ENCODE measurements at places on chromosomes 11 and 22. TPM values are rescaled to one million over a fixed set of nuclear protein-coding genes. Genes with fewer than 3 reads are reported as not detected.

- DNase-seq, result no peak
Measured at GRCh38 chr11:73872749-73873357, 3.8 kb downstream of the COA4 start.

GRCh38 chr11:78203184-78203583 is 14.5 kb downstream of the USP35 start:
- DNase-seq, result no peak

DNA sequence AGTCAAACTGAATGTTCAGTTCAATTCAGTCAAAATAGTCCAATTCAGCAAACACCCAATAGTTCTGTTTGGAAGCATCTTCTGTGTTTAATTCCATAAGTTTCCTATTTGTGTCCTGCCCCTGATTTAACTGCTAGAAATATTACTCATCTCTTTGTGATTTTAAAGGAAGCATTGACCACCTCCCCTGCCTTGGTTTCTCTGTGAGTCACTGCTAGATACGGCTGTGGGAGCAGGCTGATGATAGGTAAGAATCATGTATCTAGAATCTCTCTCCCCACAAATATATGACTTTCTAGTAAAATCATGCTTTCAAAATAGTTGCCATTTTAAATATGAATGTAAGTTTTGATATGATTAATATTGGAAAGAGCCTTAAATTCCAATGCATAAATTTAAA is 888.5 kb downstream of the NTM start:
- DNase-seq, result no peak

- DNase-seq, result no peak
Measured at GRCh38 chr11:46554213-46555147, 39.3 kb downstream of the AMBRA1 start.

The NAV2 gene
- total RNA-seq, result 31.4 TPM

The EIF3F gene
- total RNA-seq, result 180 TPM

The HIC2 gene
- 3.4 TPM for total RNA-seq

DNA sequence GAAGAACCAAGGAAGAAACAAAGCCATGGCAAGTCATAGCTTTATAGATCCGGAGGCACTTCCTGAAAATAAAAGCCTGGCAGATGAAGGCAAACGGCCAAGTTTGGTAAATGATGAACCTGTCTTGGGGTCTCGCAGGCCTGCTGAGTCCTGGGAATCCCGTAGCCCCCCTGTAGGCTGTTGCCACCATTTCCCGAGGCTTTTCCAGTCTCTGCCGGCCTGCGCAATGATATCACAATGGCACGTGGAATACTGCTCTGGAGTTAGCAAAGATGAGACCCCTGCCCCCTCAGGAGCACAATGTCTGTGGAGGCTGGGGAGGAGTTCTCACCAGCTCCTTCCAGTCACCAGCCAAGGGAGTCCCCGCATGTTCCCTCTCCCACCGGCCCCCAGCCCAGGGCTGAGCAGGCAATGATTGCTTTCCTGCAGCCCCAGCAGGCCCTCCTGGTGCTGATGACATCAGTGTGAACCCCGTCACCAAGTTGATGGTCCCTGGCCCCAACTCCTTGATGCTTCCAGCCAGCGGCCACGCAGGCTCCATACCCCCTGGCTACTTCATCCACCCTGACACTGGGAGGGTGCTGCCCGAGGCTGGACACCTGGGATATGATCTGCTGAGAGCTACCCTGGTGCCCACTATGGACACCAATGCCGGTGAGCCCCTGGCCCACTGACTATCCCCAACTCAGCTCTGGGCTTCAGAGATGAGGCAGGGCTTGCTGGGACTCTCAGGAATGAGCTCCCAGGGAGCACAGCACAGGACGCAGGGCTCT is 55.9 kb downstream of the BTG4 start:
- no peak for DNase-seq

DNA sequence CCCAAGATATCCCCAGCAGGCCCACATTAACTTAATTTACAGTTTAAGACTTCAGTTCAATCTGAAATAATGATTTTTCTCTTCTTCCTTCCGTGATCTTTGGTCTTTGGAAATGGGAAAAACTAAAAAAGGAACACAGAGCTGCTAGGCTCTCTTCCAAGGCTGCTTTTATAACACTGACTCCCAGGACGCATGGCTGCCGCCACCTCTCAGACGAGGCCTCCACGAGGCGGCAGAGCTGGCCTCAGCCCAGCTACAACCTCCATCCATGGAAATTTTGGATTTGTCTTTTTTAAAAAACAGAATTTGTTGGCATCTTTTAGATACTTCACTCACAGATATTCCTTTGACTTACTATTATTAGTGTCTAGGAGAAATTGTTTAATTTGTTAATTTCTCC is 385.5 kb upstream of the SYN3 start:
- no peak for DNase-seq

The P4HA3 gene
- 0.29 TPM for total RNA-seq

The SLC22A6 gene
- total RNA-seq, result not detected

The SERPIND1 gene
- 0.29 TPM for total RNA-seq

DNA sequence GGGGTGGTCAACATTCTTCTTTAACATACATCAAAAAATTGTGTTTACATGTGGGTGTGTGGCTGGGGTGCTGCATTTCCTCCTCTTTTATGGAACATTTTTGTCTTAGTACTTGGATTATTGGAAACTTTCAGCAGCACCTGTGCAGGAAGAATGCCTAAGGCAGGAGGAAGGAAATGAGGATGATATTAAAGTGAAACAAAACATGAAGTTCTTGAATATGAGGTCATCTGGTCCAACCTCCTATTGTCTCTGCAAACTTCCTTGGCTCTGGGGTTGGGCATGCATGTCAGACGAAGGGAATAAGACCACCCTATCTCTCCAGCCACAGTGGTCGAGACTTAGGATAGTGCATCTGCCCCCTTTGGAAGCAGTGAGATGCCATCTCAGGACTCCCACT is 20.6 kb upstream of the OR9Q1 start:
- DNase-seq, result no peak

The HTATIP2 gene
- 39.7 TPM for total RNA-seq
